ENCODE measurements at places on chromosomes 11 and 22. TPM values are rescaled to one million over a fixed set of nuclear protein-coding genes. Genes with fewer than 3 reads are reported as not detected.

The GAB2 gene
- total RNA-seq: 5.7 TPM

The TNNT3 gene
- not detected for total RNA-seq

The OR4D5 gene
- not detected for total RNA-seq

The NCR3LG1 gene
- total RNA-seq: 4.2 TPM

The KCNJ5 gene
- total RNA-seq: not detected

The TPBGL gene
- not detected for total RNA-seq

The CARD18 gene
- total RNA-seq: not detected

The CAPN5 gene
- total RNA-seq: 12.4 TPM

The CD6 gene
- total RNA-seq: not detected

The IFITM2 gene
- 317 TPM for total RNA-seq

The GGT1 gene
- total RNA-seq: 2.2 TPM

The FGF19 gene
- total RNA-seq: not detected

The JOSD1 gene
- 49.6 TPM for total RNA-seq

The DEUP1 gene
- not detected for total RNA-seq

Measured in bronchus fibroblast of lung (primary cell).